ENCODE measurements at places on chromosomes 7 and 10.

GRCh38 chr10:16689227-16689626 is 128.0 kb downstream of the RSU1 start:
- DNase-seq = no peak

DNA sequence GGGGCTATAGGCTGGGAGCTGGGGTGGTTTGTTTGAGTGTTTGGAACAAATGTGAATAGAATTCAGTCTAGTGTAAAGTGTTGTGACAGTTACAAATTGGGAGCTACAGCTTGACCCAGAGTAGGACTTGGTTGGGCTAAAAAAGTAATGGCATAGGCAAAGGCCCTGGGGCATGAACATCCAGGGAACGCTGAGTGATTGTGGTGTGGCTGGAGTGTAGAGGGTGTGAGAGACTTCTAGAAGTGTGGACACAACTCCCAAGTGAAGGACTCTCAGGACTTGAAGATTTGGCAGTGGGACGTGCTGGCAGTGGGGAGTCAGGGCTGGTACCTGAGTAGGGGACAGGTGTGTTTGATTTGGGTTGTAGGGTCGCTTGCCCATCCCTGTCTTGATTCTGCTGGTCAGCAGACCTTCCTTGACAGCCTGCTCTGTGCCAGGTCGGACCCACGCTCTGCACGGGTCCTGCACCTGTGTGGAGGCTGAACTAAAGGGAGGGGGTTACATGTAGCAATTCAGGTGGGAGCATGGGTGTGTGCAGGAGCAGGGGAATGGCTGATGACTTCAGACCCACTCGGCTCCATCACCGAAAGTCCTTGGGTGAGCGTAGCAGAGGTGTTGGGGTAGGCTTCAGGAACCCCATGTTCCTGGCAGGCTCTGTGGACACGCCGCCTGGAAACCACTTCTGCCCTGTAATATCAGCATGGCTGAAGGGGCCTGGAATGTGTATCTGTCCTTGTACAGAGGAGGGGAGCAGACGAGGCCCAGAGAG is 43.3 kb downstream of the ZMIZ1 start:
- no peak for DNase-seq

DNA sequence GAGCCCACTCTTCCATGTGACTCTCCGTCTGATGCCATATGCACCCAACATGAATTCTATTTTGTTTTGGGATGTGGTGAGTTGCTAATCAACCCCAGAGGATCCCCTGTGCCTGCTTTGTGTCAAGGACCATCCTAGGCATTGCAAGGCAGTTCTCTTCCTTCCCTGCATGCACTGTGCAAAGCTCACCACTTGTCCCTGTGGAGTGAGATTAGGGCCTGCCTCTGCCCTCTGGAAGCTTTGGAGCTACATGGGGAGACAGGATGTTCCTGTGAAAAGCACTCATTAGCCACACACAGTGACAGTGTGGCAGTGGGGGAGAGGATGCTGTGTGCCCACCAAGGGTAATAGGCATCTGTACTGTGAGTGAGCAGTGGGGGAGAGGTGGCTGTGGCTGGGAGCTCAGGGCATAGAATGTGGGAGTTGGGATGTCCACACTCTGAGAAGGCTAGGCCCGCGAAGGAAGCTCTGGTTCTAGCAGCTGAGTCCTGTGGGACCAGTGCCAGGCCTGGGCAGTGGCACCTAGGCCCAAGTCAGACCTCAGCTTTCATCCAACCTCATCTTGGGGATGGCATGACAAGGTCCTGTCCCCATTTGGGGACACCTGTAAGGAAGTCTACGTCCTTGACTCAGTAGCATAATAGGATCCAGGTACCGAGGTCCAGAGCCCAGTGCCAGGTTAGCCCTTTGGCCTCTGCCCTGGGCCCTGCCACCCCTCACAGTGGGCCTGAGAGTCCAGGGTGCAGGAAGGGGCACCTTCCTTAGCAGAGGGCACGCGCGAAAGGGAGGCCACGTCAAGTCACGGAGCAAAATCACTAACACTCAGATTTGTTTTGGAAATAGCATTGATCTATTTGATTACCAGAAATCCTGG is 6.6 kb downstream of the ADRA2A start:
- no peak for DNase-seq

DNA sequence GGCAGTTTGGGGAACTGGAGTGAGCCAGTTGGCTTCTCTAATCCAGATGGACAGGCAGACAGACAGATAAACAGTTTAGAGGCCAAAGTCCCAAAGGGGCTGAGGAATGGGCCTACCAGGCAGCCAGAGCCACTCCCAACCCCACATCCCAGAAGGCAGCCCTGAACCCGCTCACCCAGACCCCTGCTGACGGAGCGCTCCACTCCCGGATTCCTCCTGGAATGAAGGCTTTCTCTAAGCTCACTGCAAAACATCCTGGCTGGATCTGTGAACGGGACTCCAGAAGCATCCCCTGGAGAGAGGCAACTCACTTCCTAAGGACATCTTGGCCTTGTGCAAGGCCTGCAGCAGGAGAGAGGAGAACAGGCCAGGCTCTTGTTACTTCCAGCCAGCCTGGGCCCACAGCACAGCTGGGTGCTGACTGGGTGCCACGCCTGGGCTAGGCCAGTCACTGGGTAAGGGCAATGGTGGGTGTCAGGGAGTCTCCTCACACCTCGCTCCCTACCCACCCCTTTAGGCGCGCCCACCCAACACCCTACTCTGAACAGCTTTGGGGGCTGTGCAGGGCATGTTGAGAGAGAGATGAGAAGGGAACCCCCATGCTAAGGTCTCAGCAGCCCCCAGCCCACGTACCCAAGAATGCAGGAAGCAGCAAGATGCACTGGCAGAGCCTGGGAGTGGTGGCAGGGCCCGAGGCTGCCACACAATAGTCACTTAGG is 168.6 kb upstream of the ZMIZ1 start:
- DNase-seq = no peak

- DNase-seq = no peak
These were observed 914 bp downstream of the ZNF37A start for GRCh38 chr10:38094927-38095574.

DNA sequence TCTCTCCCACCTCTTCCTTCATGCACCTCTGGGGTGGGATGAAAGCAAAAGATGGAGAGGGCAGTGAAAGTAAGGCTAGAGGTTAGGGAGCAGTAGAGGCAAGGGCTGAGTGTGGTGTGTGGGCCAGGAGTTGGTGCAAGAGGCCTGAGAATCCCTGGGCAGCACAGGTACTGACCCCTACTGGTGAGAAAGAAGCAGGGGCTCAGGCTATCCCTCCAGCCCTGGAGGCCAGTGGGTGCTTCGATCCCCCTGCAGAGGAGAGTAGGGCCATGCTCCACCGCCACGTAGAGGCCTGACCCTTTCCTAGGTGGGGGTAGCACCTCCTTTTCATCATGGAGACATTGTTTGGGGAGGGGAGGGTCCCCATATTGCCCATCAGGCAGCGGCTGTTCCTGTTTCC is 9.8 kb downstream of the CDHR1 start:
- DNase-seq = no peak

GRCh38 chr10:1462994-1463633 is 274.2 kb downstream of the ADARB2 start:
- DNase-seq = no peak

DNA sequence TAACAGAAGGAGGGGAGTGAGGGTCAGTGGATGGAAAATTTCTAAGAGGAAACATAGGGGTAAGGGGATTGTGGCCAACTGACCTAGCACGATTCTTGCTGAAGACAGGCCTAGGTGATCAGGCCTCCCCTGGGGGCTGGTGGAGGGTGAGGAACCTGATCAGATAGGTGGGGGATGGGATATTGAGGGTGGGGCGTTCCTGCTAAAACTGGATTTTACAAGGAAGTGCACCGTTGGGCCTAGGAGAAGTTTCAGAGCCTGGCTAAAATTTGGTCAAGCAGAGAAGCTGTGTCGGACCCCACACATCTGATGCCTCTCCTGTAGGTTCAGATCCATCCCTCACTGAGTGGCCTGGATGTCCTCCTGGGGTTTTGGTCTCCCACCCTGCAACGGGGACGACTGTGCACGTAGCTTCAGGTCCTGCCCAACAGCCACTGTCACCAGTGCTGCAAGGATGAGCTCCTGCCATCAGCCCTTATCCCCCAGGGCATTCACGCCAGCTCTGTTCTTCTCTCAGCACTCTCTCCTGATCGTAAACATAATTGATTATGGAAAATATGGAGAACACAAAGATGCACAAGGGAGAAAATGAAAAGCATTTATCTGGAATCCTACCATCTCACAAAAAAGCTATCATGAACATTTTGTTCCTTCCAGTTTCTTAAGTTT is 89.9 kb downstream of the ADCY1 start:
- no peak for DNase-seq

GRCh38 chr10:133308421-133309099 is at the start of the genes TUBGCP2 and ZNF511:
TSS of gene TUBGCP2 (minus strand) at chr10:133308872. CDS start at chr10:133302941, 5,931 bp downstream.
TSS of gene ZNF511 (plus strand) at chr10:133308914. CDS start at chr10:133308944, 30 bp downstream.
- DNase-seq = peak; percentile 75

DNA sequence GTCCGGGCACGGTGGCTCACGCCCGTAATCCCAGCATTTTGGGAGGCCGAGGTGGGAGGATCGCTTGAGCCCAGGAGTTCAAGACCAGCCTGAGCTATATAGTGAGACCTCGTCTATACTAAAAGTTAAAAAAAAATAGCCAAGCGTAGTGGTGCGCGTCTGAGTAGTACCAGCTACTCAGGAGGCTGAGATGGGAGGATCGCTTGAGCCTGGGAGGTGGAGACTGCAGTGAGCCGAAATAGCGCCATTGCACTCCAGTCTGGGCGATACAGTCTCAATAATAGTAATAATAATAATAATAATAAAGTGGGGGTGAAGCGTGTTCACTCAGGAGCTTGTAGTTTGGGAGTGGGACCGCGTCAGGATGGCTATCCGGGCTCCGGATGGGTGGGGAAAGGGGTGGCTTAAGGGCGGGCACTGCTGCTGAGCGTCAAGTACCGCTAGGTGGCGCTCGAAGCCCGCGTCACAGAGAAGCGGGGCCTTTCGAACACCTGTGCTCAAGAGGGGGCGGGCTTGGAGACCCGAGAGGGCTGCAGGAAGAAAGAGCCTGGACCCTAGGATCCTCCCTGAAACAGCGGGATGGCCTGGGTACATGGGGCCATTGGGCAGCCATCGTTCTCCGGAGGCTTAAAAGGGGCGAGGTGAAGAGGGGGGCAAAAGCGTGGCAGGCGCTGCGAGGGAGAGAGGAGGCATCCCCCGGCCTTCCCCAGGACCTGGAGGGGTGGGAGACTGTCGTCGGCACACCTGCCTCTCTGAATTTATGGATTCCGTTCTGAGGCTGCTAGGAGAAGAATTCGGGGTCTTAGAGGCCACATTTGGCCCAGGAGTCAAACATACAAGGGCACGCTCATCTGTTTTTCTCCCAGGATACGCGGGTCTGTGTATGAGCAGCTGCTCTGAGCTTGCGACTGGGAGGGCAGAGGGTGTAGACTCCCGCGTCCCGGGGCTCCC is 14.5 kb downstream of the LBX1 start:
- DNase-seq = peak; percentile 74

DNA sequence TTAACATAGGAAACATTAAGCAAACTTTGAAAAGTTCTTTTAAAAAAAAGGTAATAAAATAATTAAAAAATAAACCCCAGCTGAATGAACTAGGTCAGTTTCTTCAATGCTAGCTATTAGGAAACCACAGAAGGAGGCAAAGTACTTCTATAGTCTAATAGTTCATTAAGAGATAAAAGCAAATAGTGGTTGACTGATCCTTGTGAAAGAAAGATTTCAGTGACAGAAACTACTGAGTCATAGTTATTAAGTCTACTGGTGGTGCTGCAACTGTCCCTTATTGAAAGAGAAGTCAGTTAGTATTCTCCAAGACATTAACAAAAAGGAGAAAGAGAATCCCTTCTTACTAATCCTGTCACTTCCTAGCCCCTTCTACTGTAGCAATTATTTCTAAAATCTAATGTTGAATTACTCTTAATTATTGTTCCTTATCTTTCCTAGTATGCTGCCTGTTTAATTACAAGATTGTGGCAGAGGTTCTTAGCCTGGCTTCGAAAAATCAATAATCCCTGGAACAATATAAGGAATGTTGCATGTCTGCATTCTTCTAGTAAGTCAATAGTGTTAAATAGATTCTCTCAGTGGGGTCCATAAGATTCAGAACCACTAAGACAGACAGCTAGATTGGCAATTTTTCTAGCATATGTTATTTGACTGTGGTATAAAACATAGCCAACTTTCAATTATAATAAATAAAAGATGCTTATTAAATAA is 18.2 kb downstream of the TCTN3 start:
- DNase-seq = no peak

DNA sequence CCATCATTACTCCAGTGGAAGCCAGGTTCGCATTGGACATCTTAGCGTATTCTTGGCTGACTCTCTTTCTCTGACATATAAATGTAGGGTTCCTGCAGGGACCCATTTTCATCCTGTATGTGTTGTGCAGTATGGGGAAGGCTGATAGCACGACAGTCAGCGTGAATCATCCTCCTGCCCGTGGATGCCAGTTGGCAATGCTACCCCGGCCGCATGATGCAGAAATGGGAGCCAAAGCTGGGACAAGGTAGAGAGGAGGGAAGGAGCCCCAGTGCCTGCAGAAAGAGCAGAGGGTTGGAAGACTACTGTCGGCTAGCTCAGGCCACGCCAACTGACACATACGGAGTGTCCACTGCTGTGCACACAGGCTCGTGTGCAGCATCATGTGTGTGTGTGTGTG is 251.6 kb downstream of the SKAP2 start:
- no peak for DNase-seq

- DNase-seq = no peak
These were observed 182.5 kb downstream of the SKAP2 start for GRCh38 chr7:26681819-26682418.

Measured in stimulated activated CD4-positive, alpha-beta T cell treated with anti-CD3 and anti-CD28 coated beads, Interleukin-12 subunit alpha, Interleukin-12 subunit beta, amount 100 ng/mL, for 24 hours (primary cell).